ENCODE measurements at places on chromosomes 11 and 22.

GRCh38 chr22:33620085-33620484, 300.2 kb downstream of the LARGE1 start:
- no peak for DNase-seq

GRCh38 chr11:46597609-46598219, 3.9 kb upstream of the AMBRA1 start:
- no peak for DNase-seq

GRCh38 chr22:41982865-41983264, 13.6 kb downstream of the SEPTIN3 start:
- no peak for DNase-seq

DNA sequence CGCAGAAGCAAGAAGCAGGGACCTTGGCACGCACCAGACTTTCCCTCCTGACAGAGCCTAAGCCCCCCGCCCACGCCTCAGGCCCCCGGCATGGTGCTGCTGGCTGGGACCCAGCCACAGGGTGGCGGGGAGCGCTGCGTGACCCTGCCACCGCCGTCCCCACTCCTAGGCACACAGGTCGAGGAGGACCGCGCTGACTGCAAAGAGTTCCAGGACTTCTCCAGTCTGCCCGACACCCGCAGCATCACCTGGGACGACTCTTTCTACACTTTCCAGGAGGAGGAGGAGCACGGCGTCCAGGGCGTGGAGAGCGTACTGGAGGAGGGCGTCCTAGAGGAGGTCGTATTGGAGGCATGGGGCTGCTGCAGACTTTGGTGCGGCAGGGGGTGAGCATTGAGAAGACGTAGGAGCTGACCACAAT, 103.7 kb downstream of the TRIM51G start:
- DNase-seq: no peak

GRCh38 chr22:24102366-24103200, 78.7 kb upstream of the SUSD2 start:
- no peak for DNase-seq

DNA sequence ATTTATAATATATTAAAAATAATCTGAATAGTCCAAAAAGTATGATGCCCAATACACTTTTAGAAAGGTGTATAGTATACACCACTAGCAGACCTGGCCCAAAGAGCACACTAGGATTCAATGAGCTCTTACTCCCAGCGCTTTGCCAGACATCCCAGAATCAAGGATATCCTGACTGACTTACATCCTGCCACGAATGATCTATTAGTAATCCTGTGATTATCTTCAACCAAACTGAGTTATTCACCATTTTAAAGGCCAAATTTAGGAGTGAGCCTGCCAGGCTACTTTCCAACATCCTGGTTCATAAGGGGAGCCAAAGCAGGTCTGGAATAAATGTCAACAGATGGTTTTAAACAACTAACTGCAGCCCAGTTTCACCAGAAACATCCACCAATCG, 60.8 kb upstream of the FAM181B start:
- no peak for DNase-seq

GRCh38 chr11:90204832-90205646, 17.8 kb downstream of the CHORDC1 start:
- DNase-seq: no peak

GRCh38 chr11:6095798-6096197, 11.7 kb upstream of the OR56B4 start:
- no peak for DNase-seq

- DNase-seq: no peak
Observed at GRCh38 chr11:95863486-95864140, 60.3 kb downstream of the MTMR2 start.

DNA sequence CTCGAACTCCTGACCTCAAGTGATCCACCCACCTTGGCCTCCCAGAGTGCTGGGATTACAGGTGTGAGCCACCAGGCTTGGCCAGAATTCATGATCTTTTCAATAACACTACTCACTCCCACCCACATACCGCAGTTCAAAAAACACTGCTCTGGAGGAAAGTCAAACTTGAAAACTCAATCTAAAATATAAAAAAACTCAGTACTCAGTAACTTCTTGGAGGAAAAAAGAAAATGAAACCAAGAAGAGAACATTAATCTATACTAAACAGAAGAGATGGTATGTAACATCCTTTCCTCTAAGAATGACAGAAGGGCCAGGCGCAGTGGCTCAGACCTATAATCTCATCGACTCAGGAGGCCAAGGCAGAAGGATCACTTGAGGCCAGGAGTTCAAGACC, 58.3 kb downstream of the MRTFA start:
- no peak for DNase-seq

DNA sequence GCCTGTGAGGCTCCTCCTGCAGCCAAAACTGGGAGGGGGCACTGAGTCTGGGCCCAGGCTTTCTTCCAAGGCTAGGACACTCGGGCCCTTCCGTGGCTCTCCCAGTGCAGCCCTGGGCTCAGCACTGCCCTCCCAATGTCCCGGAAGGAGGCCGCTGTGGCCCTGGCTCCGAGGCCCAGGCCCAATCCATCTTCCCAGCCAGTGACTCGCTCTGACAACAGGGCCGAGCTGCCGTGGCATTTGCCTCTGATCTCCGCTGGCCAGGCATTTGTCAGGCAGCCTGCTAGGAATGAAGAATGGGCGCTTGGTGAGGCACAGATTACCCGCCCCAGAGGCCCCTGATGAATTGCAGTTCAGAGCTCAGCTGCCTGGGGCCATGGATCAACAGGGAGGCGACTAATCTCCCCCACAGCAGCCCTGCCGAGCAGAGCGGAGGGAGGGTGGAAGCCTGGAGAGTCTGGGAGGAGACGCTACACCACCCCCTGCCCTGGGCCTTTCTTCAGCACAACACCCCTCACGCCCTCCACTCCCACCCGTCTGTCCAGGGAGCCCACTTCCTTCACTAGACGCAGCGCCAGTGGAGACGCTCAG, 8.3 kb downstream of the FXYD2 start:
- DNase-seq: peak; percentile 60

GRCh38 chr11:44542372-44542771, 23.1 kb upstream of the CD82 start:
- DNase-seq: no peak

DNA sequence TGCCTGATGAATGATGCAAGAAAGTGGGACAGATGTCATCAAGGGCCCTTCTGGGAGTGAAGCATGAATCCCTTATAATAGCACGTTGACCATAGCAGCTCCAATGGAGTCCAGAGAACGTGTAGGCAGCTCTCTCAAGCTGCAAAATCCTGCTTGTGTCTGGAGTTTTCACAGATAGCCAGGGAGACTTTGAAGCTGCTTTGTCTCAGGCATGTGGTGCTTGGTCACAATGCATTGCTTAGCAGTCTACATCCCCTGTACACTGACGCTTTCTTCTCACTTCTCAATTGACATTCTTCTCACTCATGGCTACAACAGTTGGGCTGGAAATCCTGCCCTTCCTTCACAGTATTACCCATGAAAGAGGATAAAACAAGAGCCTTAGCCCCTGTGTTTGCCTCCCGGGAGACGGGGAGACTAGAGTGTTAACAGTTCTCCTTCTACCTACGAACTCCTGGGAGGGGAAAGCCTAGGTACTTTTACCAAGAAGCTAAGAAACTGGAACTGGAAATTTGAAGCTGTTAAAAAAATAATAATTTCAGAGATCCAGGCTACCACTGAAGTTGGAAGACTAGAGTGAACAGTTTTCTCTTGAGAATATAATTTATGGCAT, 20.7 kb upstream of the MMP7 start:
- no peak for DNase-seq

GRCh38 chr11:3781423-3781822, 15.9 kb downstream of the NUP98 start:
- no peak for DNase-seq

DNA sequence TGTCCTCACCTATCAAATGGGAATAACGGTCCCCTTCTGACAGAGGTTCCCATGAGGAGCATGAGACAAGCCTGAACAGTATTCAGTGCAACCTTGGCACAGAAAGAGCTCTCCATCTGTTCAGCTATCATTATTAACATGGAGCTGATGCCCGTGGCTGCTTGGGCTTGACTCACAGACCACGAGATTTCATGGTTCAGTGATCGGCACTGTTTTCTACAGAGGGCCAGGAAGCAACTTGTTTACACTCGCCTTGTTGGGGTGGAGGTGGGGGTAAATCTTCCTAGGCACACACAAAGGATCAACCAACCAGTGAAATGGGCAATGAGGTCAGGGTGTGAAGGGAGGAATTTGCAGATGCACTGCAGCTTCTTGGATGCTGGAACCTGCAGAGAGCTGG, 88.2 kb downstream of the CWC15 start:
- no peak for DNase-seq

DNA sequence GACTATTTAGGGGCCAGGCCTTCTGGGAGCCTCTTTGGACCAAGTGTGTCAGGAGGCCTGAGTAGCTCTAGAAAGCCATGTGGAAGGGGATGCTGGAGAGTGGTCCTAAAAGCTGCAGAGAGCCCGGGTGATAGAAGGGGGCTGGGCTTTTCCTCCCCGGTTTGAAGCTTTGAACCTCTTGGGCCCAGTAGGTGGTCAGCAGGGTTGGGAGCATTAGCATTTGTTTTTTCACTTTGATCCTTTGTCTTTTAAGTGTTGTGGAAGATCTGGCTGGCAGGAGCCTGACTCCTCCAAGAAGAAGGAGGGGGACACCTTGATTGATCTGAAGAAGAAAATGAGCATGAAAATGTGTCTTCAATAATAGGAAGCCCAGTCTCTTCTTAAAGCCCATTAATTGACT, 596.6 kb downstream of the INSC start:
- no peak for DNase-seq

DNA sequence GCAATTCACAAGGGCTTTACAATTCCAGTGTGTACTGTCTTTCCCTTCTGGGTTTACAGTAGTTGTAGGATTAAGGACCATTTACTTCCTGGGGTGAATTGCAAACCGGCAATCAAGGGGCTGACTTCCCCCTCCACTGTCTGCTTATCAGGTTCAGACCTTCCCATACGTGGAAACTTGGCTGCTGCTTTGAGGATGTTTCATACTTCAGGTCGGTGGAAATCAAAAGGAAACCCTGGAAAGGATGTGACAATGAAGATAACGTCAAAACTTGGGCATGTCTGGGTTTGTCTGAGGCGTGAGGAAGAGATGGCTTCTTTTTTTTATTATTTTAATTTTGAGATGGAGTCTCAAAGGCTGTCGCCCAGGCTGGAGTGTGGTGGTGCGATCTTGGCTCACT, 2.1 kb upstream of the RTCB start:
- DNase-seq: no peak

DNA sequence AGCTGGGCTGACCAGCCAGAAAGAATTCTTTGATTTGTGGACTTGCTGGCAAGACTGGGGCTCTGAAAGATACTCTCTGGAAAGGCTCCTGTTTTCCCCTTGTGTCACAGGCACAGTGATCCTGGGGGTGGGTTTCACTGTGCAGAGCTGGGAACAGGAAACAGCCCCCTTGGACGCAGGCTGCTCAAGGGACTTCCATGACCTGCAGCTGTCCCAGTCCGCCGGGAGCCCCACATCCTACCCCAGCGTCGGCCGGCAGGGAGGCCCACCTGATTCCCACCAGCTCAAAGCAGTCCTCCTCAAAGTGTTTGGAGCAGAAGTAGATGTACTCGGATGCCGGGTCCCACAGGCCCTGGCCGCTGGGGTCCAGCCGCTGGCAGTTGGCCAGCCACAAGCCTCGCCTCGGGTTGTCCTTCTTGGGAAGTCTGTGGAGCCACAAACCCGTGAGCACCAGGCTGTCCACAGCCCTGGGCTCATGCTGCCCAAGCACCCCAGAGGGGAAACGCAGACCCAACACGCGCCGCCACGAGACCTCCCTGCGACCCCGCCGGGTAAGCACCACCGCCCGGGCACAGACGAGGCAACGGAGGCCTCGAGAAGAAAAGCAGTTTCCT, 824 bp downstream of the THAP7 start:
- DNase-seq: no peak

DNA sequence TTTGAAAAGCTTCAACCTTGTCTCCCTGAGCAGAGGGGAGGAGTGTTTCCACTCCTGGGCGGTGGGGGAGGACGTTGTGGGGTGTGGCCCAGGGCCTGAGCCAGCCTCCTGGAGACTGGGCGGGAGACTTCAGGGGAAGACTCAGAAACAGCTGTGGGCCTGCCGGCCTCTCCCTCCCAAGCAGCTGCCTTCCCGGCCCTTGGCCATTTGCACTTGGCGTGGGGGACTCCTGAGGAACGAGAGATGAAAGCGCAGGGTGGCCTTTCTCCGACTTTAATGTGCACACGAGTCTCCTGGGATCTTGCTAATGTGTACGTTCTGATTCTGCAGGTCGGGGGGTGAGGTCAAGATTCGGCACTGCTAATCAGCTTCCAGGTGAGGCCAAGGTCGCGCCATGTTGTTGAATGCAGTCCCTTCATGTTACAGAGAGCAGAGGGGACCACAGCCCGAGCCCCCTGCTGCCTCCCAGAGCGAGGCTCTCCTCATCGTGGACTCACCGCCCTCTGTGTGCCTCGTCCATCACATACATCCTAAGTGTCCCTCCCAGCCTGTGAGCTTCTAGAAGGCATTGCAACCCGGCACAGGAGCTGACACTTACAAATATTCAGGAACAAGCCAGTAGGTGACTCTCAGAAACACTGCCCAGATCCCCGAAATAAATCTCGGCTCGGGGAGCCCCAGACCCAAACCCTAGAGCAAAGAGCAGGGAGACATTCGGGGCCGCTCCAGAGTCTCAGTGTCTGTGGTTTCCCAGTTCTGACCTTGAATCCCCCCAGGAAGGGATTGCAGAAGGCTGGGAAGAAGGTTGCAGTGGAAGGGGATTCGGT, 7.7 kb downstream of the LIF start:
- peak; percentile 43 for DNase-seq

GRCh38 chr11:6565325-6565724, 38.1 kb downstream of the RRP8 start:
- DNase-seq: no peak

DNA sequence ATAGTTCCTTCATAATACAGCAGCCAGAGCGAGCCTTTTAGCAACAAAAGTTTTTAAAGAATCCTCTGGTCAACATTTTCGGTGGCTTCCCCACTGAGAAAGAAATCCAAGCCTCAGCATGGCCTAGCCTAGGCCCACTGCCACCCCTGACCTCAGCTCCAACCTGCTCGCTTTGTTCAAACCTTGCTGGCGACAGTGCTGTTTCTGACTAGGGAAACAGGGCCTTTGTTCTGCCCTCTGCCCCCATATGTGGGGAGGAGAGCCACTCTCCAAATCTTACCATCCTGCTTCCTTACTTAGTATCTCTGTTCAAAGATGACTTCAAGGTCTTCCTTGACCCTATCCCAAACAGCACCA, 95.8 kb downstream of the CCDC83 start:
- no peak for DNase-seq

DNA sequence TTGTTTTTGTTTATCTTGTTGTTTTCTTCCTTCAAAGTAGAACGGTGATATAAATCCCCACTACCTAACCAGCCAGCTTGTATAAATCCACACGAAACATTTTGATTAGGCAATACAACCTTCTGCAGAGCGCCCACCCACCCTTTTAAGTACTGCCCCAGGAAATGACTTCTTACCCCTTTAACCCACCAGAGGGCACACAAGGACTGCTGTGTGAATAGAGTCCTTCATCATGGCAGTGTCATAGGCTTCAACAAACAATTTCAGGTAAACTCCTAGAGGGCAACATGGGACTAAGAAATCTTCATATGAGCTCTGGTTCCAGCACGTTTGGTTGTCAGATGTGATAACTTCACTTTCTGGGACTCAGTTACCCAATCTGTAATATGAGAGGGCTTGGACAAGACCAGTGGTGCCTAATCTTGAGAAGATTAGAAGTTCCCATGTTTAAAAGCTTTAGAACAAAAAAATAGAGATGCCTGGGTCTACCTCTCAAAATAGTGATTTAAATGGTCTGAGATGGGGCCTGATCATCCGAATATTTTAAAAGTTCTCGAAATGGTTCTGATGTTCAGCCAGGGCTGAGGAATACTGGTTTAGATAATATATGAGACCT, 56.1 kb downstream of the PIWIL4 start:
- peak; percentile 57 for DNase-seq

- DNase-seq: no peak
Observed at GRCh38 chr11:95262994-95263765, 32.2 kb upstream of the SESN3 start.
